ENCODE measurements at places on chromosomes 2 and 18. TPM values are rescaled to one million over a fixed set of nuclear protein-coding genes. Genes with fewer than 3 reads are reported as not detected.

DNA sequence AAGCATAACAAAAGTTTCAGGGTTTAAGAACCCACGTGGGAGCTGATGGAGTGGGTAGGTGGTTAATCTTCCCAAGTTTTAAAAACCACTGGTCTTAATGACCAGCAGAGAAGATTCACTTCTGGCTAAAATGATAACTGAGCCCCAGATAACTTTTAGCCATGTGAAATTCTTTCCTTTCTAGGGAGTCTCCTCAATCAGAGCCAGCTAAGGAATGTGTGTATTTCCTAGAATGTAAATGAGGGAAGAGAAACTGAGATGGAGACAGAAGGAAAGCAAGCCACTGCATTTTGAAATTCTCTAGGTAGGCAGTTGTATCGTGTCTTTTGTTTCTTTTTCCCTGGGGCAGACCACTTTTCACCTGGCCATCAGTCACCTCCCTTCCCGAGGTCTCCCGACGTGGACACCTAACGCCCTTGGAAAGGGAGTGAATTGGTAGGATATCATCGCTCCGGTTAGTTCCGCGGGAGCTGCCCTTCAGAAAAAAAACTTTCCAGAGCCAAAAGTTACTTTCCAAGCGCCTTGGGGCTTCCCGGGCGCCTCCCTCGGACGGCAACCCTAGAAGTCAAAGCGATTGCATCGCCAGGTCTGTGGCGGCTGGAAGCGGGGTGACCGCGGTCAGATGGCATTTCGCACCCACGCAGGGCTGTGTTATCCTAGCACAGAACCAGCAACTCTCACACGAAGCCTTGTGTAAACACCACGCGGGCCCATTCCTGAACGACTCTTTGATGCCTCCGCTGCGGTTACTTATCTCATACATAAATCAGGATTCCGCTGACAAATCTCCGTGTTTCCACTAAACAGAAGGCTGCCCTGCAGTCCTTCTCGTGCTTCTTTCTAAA lies 1.3 kb downstream of the COLEC12 start:
- DNase-seq, result no peak
- peaks cover 22% of the 10 kb centered on the region for H3K4me1 ChIP-seq
- H3K36me3 ChIP-seq, result no peaks in the 10 kb centered on the region

DNA sequence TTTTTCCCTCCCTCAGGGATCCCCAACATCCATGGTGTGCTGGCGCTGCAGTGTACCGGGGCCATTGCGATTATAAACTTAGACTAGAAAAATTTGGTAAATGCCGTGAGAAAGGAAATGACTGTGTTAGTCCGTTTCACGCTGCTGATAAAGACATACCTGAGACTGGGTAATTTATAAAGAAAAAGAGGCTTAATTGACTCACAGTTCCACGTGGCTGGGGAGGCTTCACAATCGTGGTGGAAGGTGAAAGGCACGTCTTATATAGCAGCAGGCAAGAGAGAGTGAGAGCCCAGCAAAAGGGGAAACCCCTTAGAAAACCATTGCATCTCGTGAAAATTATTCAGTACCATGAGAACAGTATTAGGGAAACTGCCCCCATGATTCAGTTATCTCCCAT lies 44.3 kb downstream of the NTSR2 start:
- H3K27me3 ChIP-seq, result no peaks in the 10 kb centered on the region
- no peak for DNase-seq
- H3K27ac ChIP-seq, result no peak overlapping the region

DNA sequence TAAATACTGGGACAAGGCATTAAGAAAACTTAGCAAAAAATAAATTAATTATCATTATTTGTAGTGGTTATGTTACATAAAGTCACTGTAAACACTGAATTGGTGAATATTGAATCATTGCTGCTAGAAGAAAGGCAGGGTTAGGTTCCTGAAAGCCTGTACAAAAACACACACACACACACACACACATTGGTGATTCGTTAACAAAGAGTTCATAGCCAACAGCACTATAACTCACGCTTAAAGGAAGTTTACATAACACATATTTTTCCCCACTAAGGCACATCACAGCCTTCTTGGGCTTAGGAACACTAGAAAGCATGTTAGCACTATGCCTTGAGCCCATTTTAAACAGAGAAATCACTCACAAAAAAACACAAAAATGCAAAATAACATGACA lies 690.0 kb upstream of the PIK3C3 start:
- no peak overlapping the region for H3K4me3 ChIP-seq
- H3K36me3 ChIP-seq, result no peaks in the 10 kb centered on the region
- no peak overlapping the region for H3K27ac ChIP-seq
- H3K4me1 ChIP-seq, result no peaks in the 10 kb centered on the region

- no peak overlapping the region for H3K4me3 ChIP-seq
- peaks cover 19% of the 10 kb centered on the region for H3K4me1 ChIP-seq
- no peak overlapping the region for H3K27ac ChIP-seq
Measured at GRCh38 chr2:49933711-49934110, 779.4 kb upstream of the FSHR start.

GRCh38 chr2:219125886-219126270 lies 34.7 kb downstream of the NHEJ1 start:
- H3K4me1 ChIP-seq, result peaks cover 37% of the 10 kb centered on the region
- no peaks in the 10 kb centered on the region for H3K36me3 ChIP-seq
- no peaks in the 10 kb centered on the region for H3K27me3 ChIP-seq
- no peak for DNase-seq
- H3K4me3 ChIP-seq, result no peak overlapping the region
- H3K27ac ChIP-seq, result no peak overlapping the region

- H3K4me3 ChIP-seq, result peak within 1 kb of the TSS; percentile 85
- H3K36me3 ChIP-seq, result peaks cover 16% of the 10 kb centered on the region
- peak within 1 kb of the TSS; percentile 99 for H3K27ac ChIP-seq
Measured at GRCh38 chr18:5295231-5295920, at the start of gene ZBTB14. Gene ZBTB14, minus strand, starts transcription at chr18:5295726. Its CDS starts 2,480 bp downstream, at chr18:5293246.

DNA sequence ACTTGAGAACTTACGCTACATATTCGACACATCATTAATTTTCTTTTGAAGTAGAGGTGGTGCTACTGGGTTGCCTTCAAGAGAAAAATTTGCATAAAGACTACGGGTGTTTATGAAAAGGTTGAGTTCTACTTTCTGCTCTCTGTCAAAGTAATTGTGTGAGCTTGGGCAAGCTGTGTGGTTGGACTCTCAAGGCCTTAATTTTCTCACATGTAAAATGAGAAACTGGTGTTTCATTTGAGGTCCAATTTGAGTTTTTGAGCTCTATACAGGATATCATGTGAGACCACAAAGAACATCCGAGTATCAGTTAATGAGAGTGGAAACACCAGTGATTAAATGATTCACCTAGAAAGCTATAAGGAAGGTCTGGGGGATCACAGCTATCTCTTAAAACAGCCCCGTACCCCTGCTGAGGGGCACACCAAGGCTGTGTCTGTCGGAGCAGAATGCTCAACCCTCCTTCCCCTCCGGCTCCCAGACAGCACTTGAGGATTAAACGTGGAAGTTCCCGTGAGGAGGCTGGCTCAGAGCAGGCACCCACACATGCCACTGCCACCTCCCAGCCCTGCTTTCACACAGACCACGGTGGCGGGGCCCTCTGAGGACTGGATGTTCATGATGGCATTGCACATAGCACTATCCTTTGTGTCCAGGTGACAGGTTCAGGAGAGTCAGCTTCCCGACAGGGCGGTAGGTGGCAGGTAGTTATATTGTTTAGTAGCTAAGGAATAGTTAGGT lies 191.8 kb downstream of the RNF144A start:
- no peak for DNase-seq
- H3K27ac ChIP-seq, result no peak overlapping the region
- H3K4me3 ChIP-seq, result no peak overlapping the region

GRCh38 chr2:149489452-149489851 lies 98.1 kb downstream of the MMADHC start:
- no peak for DNase-seq
- no peak overlapping the region for H3K27ac ChIP-seq
- no peak overlapping the region for H3K4me3 ChIP-seq
- no peaks in the 10 kb centered on the region for H3K4me1 ChIP-seq
- no peaks in the 10 kb centered on the region for H3K36me3 ChIP-seq

GRCh38 chr2:143844986-143845385 lies 674.9 kb downstream of the ZEB2 start:
- no peaks in the 10 kb centered on the region for H3K4me1 ChIP-seq
- H3K4me3 ChIP-seq, result no peak overlapping the region
- no peaks in the 10 kb centered on the region for H3K36me3 ChIP-seq
- no peak overlapping the region for H3K27ac ChIP-seq
- DNase-seq, result no peak

GRCh38 chr2:7765236-7765635 lies 848.0 kb downstream of the RNF144A start:
- H3K27ac ChIP-seq, result no peak overlapping the region
- no peaks in the 10 kb centered on the region for H3K4me1 ChIP-seq
- DNase-seq, result no peak
- no peaks in the 10 kb centered on the region for H3K36me3 ChIP-seq

DNA sequence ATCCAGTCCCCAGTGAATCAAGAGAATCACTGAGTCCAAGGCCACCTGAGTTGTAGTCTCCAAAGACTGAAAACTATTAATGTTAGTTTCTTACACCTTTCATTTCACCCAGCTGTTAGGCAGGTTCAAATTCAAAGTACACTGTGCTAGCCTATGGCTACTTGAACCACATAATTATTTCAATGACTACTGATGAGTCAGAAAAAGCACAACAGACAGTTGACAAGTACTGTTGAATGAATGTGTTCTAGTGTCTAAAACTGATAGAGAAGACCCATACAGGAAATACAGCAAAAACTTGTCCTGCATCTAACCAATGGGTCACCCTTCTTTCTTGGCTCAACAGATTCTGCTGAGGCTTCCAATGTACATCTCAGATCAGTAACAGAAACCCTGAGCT lies 160.9 kb downstream of the MYO5B start:
- no peak overlapping the region for H3K4me3 ChIP-seq
- H3K27me3 ChIP-seq, result peaks cover 39% of the 10 kb centered on the region
- H3K4me1 ChIP-seq, result no peaks in the 10 kb centered on the region

DNA sequence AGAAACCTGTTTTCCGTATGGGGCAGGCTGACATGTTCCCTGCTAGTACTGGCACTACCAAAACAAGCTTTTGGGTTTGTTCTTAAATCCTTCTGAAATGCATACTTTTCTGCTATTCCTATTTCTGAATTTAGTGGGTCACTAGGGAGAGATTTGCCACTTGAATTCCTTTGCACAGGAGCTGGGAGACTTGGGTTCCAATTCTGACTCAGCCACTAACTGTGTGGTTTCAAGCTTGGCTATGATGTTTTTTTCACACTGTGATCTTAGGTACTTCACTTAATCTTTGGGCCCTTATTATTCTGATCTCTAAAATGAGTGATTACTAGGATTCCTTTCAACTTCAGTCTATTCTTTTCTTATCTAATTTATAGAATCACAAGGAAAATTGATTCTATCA lies 105.5 kb downstream of the BCL11A start:
- no peak overlapping the region for H3K4me3 ChIP-seq
- no peaks in the 10 kb centered on the region for H3K36me3 ChIP-seq
- H3K27ac ChIP-seq, result no peak overlapping the region
- no peak for DNase-seq

GRCh38 chr2:233199870-233200269 lies 51.6 kb upstream of the ATG16L1 start:
- peaks cover 10% of the 10 kb centered on the region for H3K4me1 ChIP-seq
- no peaks in the 10 kb centered on the region for H3K27me3 ChIP-seq
- peaks cover 16% of the 10 kb centered on the region for H3K36me3 ChIP-seq

DNA sequence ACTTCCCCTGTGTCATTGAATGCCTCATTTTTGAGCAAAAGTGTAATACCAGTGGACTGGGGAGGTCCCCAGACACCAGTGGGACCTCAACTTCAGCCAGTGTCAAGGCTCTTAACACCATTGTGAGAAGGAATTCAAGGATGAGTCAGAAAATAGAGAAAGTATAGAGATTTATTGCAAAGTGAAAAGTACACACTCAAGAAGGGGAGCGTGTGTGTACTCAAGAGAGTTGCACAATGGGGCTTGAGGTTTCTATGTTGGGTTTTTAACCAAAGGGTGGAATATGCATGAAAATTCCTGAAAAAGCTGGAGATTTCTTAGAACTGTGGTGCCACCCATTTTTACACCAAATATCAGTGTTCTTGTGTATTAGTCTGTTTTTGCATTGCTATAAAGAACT lies 81.9 kb downstream of the ADCYAP1 start:
- no peaks in the 10 kb centered on the region for H3K27me3 ChIP-seq
- peak overlapping the region; percentile 77 for H3K27ac ChIP-seq
- H3K4me1 ChIP-seq, result peaks cover 43% of the 10 kb centered on the region
- DNase-seq, result no peak

DNA sequence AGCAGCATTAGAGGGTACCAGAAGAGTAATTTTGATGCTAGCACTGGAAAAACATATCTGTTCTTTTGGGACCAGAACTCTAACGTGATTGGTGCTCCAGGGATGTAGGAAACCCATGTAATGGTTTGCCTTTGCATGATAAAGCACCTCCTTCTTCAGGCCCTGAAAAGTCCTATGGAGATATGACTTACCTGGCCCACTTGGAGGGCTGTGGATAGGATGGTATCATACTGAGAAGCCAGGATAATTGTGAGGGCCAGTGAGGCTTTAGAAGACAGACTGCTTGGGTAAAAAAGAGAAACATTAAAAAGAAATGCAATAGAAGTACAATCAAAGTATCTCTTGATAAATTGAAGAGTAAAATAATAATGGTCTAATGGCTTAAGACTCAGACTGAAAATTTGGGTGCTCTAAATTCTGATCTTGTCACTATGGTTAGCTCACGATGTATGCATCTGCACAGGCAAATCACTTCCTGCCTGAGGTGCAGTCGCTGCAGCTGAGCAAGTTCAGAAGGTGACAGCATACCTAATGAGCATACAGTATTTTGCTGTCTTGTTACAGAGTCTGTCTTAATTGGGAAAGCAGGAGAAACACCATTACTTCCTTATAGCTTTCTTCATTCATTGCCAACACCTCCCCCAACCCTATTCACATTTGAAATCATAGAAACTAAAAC lies 371.5 kb downstream of the NUP35 start:
- no peak for DNase-seq
- no peaks in the 10 kb centered on the region for H3K36me3 ChIP-seq
- peaks cover 6% of the 10 kb centered on the region for H3K4me1 ChIP-seq
- no peaks in the 10 kb centered on the region for H3K27me3 ChIP-seq
- H3K4me3 ChIP-seq, result no peak overlapping the region

TMEFF2 gene
- total RNA-seq, result 0.16 TPM

PPP1R1C gene
- 33.1 TPM for total RNA-seq

B4GALT6 gene
- 5.3 TPM for total RNA-seq

MYOM1 gene
- total RNA-seq, result 667 TPM

EIF2B4 gene
- 34.1 TPM for total RNA-seq

CD8B2 gene
- total RNA-seq, result not detected

C2orf15 gene
- total RNA-seq, result not detected

ITGB6 gene
- 0.99 TPM for total RNA-seq

SATB2 gene
- total RNA-seq, result 1.1 TPM
